NCI-H187 treated with DMSO at 0.1 percent for 48 hours (cell line): ENCODE measurements at places on chromosomes 6 and 20.

GRCh38 chr20:41150664-41151063 is 13.3 kb downstream of the PLCG1 start:
- no peak for DNase-seq

DNA sequence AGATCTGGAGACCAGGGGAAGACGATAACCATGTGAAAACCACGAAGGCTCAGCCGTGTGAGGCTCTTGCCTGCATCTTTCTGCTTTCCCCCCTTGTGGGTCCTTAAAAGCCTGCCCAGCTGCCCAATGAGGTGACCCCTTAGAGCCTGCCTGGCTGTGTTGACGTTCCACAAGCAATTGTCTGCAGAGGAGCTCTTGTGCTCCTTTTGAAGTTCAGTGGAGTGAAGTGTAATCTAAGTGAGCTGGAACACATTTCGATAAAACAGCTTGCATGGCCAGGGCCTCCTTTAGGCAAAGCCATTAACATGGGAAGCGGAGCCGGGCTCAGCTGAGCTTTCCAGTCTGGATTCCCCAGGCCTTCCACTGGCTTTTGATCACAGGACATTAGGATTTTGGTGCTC is 27.3 kb upstream of the TCP11 start:
- DNase-seq, result peak; percentile 64

GRCh38 chr6:146595972-146596731 is 2.6 kb upstream of the ADGB start:
- DNase-seq, result no peak

DNA sequence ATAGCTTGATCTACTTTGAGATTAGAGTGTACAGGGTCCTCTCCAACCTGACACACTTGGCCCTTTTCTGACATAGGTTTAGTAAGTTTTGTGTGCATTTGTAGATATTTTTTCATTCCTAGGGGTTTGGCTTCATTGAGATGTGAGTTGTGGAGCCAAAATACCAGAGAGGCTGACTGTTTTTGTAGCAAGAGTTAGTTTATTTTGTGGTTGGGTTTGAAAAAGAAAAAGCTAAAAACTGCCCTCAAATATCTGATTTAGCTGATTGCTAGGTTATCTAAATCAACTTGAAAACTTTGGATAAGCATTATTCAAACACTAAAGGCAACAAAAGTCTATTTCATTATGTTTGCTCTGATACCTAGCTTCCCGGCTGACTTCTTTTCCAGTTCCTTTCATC is 164.7 kb upstream of the CENPW start:
- DNase-seq, result no peak

- DNase-seq, result no peak
Observed at GRCh38 chr20:51597389-51598231, 55.1 kb upstream of the NFATC2 start.

- no peak for DNase-seq
Observed at GRCh38 chr6:169473663-169474062, 220.0 kb upstream of the THBS2 start.

DNA sequence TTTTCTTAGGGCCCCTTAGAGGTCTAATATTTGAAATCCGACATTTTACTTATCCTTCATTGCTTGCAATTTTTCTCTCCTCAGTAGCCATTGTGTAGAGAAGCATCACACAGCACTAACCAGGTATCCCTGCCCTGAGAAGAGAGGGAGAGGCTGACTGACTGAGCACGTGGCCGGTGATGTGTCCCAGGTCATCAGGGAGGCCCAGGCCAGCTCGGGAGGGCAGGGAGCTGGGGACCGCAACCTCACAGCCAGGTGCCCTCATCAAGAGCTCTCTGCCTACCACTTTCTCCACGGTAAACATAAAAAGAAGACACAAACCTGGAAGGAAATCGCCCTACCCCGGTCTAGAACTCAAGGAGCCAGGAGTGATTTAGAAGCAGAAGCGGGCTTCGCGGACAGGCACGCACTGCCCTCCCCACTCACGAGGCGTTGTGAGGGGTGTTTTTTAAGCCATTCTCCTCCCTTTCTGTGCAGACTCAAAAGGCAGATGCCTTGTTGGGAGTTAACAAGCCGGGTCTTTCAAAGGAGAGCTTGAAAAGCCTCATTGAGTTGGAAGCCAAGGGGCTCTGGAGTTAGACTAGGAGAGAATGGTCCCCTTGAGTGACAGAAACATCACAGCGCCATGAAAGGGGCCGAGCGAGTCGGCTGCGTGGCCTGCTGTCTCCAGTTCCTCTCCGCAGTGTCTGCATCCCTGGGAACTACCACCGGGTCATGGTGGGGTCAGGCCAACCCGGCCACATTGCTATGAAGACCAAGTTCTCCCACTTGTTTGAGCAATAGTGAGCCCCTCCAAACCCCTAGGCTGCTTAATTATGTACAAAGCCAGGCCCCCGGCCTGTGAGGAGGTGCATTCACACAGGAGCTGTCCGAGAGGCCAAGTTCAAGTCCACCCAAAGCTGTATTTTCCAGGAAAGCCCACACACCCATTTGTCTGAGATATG is 285.4 kb downstream of the CDH4 start:
- DNase-seq, result no peak

DNA sequence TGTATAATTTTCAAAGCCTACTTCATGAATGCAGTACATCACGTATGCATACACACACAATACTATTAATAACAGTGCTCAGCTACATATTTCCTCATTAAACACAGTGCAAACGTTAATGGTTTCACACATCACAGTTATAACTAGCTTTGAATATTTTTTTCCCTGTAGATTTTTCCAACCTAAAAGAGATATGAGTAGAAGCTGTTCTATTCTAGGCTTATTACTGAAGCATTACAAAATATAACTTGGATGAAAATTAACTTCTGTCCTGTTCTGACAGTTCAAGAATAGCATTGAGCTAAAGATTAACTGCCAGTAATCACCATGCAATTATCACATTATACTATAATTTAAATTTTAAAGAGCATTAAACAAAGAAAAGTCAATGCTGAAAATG is 6.2 kb downstream of the LMBRD1 start:
- no peak for DNase-seq

GRCh38 chr6:129637340-129638054 is 72.5 kb downstream of the ARHGAP18 start:
- DNase-seq, result no peak
